ENCODE measurements at places on chromosomes 12 and 14.

- no peak for DNase-seq
Measured at GRCh38 chr12:31018106-31018789, 55.4 kb upstream of the DDX11 start.

GRCh38 chr12:91009319-91009950 lies 4.7 kb upstream of the EPYC start:
- no peak for DNase-seq

GRCh38 chr12:109827566-109828550 lies 5.3 kb downstream of the TRPV4 start:
- no peak for DNase-seq

DNA sequence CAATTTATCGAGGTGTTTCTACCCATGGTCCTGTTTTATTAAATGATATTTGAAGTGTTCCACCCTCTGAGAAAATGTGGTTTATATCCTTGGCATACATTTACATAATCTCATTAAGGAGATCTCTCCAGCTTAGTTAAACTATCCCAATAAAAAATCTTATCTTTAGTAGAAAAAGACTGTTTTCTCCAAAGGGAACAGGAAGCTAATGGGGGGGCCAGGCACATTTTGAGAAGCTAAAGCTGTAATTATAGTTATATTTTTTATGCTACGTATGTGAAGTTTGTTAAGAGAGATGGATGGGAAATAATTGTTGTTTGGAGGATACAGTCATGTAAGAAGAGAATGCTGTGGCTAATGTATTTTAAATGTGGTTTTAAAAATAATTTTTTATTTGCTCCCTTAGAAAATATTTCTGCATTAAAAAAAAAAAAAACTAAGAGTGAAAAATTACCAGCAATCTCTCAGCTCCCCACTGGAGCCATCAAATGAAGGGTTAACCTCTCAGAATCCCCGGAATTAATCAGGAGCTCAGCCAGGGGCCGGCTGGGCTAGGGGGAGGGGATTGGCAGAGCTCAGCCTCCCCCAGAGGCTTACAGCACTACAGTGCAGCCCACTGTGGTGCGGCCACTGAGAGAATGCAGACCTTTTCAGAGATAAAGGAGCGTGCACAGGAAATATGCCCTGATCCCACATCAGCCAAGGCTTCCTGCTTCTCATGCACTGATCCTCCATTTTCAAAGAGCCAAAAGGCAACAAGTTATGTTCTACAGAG lies 185.8 kb downstream of the EGLN3 start:
- DNase-seq: no peak

DNA sequence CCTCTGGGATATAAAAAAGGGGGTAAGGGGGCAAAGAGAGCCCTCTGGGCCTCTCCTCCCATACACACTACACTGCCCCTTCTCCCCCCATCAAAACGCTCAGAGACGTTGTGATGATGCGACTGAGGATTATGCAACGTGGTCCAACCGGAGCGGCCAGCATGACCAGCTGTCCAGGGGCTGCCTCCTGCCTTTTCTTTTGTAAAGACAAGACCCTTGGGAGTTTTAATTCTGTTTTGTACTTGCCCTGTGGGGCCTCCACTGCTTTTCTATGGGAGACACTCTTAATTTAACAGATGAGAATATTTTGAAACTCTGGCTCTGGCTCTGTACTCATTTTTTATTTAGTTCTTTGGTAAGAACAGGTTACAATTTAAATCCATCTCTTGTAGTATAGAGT lies 7.2 kb downstream of the MBD6 start:
- no peak for DNase-seq

DNA sequence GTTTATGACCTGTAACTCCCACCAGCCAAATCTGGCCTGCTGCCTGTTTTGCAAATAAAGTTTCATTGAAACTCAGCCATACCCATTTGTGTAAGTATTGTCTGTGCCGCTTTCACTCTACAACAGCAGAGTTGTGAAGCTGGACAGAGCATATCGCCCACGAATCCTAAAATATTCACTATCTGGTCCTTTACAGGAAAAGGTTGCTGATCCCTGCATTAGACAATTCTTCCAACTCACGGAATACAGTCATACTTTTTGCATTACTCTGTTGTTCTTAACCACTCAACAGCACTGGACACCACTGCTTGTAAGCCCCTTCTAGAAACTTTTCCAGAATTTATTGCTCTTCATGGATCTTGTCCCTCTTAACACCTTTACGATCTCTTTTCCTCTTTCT lies 435.4 kb downstream of the EGLN3 start:
- DNase-seq: no peak

- no peak for DNase-seq
Measured at GRCh38 chr12:78530100-78530765, 334.3 kb upstream of the SYT1 start.

DNA sequence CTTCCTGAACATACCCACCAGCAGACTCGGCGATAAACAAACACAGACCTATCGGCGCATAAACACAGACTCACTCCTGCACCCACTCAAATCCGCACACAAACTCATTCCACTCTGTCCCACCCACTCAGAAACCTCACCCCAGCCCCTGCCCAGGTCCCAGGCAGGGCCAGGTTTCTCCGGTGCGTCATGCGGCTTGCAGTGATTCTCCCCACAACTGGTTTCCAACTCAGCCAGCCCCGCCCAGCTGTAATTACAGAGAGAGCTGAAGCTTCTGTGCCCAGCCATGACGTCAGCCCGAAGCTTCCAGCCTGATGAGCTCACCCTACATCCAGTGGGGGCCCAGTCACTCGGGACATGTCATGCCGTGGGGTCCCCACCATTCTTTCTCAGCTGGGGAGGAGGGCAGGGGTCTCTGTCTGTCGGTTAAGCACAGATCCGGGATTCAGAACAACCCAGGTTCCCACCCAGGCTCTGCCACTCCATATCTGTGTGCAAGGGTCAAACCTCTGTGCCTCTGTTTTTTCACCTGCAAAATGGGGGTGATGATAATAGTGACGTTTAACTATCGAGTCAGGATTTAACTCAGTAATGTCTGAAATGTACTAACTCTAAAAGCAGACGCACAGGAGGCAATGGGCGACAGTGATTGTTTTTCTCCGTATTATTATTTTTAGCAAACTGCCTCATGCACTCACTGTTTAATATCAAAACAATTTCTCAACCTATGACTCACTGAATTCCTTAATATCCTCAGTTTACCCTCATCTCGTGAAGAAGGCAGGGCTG lies 2.3 kb upstream of the HSPB8 start:
- DNase-seq: peak; percentile 44

GRCh38 chr14:63986789-63987533 lies 134.2 kb downstream of the SYNE2 start:
- DNase-seq: no peak

GRCh38 chr12:14886271-14886670 lies 617 bp upstream of the MGP start:
- DNase-seq: no peak

DNA sequence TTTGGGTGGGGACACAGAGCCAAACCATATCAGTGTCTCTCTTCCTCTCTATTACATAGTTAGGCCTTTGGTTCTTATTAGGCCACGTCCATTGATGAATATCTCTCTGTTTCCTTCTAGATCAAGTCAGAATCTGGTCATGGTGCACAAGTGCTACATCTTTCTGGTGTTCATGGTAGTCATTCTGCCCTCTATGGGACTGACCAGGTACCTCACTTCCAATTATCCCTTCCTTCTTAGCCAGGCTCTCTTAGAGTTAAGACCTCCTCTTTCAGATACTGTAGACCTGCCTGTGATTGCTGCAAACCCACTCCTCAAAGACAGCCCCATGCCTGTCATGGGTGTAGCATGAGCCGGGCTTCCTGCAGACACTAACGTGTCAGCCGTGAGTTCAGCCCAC lies 25.2 kb downstream of the NGB start:
- DNase-seq: no peak

DNA sequence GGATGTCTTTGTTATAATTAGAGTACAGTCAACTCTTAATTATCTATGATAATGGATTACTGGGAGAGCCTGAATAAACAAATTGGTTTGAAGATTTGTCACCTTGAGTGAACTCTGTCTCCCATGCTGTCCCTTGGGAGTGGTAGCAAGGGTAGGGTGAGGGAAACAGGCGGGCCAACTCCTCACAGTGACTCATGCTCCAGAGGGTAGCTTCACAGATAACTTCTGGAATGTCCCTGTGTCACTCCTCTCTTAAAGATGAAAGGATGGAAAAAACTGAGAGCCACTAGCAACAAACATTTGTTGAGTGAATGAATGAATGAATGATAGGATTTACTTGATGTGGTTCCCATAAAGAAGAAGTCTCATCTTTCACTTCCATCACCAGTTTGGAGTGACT lies 53.5 kb downstream of the RASSF9 start:
- DNase-seq: no peak

DNA sequence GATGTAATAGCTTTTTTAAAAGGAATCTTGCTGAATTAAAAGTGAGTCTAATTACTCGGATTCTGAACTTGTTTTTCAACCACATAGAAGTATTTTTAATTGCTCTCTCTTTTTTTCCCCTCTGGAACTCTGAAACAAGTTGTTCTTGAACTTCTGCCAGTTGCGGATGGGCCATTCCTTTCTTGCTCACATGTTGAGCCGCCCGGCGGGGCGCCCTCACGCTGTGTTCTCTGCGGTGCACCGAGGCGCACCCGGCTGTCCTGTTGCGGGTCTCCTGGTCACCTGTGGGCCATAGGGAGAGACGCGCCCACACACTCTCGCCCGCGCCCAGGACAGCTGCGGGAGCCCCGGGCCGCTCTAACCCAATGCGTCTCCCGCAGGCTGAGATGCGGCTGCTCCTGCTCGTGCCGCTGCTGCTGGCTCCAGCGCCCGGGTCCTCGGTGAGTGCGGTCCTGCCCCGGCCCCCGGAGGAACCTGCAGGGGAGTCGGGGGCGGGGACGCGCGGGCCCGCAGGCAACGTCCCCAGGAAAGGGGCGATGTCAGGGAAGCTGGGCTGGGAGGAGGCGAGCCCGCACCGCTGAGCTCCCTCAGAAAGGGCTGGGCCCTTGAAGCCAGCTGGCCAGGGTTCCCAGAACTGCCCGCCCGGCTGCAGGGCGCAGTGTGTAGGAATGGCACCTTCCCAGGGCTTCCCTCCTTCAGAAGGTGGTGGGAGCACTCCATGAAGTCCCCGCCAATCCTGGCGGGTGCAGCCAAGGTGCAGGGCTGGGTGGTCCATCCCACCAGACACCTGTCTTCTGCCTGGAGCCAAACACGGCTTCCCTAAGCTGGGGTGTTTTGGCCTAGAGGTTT lies 2.3 kb downstream of the PAPLN start:
- DNase-seq: no peak

DNA sequence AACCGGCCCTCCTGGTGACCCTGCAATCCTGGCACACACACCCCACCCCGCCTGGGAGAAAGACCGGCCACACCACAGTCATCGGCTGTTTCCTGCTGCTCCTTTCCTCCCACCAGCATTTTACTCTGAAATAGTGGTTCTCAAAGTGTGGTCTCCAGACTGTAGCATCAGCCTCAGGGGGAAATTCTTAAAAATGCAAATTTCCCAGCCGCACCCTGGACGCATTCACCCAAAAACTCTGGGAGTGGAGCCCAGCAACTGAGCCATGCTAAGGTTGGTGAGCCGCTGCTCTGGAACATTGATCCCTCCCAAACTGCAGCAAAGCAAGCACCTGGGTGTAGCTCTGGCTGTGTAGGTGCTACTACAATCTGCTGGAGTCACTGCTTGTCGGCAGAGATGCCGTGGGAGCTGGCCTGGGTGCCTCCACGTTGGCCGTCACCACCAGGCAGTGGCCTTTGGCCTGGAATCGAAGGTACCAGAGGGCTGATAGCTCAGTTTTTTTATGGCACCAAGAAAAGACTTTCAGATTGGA lies 38.4 kb upstream of the BCL2L14 start:
- DNase-seq: no peak

DNA sequence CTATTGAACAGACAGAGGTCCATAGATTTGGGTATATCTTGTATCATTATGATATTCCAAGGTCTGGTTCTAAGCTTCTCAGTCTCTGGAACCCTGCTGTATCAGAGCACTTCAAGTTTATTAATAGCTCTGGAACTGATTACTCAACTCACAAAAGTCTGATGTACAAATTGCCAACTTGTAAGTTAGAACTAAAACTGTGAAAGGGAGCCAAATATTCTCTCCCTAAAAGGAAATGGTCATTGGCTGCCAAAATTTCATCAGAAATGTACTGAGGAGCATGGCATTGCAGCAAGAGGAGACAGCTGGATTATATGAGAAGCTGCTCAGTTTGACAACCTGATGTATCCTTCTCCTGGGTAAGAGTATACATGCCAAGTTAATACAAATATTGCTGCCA lies 828.8 kb upstream of the SEL1L start:
- no peak for DNase-seq

DNA sequence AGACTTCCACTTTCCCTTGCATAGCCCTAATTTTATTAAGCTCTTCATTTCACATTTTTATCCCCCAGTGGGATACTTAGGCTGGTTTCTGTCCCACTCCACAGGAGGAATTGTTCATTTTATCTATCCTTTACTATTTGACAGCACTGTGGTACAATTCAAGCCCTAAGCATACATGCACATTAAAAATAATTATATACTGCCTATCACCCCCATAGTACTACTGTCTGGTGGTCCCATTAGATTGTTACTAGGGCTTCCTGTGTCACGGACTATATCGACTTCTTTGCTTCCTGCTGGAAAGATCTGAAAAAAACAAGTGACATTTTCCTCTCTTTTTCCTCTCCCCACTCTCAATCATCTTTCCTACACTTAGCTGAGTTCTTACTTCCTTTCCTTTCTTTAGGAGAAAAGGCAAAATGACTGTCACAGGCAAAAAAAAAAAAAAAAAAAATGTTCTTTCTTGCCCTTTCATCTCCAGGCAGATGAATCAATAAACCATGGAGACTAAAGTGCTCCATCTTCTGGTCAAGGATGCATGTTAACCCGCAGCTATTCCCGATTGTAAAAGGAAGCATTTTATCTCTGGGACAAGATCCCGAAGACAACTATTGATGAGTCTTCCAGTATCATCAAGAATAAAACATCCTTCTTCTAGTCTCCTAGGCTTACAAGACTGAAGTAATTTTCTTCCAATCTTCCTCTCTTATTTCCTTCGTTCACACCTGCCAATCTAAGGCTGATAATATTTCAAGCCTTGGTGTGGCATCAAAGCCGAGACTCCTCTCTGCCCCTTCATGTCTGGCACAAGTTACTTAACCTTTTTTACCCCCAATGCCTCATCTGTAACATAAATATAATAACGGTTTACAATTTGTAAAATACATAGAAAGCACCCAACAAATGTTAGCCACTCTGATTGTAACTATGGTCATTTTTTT lies 94.4 kb upstream of the PLEKHG7 start:
- peak; percentile 36 for DNase-seq

DNA sequence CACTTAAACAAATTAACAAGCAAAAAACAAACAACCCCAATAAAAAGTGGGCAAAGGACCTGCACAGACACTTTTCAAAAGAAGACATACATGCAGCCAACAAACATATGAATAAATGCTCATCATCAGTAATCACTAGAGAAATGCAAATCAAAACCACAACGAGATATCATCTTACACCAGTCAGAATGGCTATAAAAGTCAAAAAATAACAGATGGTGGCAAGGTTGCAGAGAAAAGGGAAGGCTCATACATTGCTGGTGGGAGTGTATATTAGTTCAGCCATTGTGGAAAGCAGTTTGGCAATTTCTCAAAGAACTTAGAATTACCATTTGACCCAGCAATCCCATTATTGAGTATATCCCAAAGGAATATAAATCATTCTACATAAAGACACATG lies 34.6 kb upstream of the NT5DC3 start:
- DNase-seq: peak; percentile 45

- DNase-seq: no peak
Measured at GRCh38 chr12:13436696-13437391, 240.3 kb downstream of the EMP1 start.

Measured in NCI-H2171 (cell line).